ENCODE measurements at places on chromosomes 4 and X.

DNA sequence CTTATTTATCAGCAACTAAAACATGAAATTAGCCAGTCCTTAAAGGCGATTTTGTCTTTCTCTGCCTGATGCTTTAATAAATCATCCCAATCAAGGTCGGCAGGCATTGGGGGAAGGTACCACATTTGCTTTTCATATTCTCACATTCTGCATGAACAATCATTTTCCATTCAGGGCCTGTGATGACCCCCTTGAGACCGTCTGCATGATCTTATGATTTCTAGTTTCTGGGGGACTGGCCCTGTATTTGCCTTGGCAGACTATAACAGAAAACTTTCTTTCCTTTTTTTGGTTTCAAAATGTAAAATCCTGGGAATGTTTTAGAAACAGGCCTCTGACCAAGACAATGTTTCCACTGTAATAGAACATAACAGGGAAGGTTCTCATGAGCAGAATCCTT lies 296.8 kb downstream of the IDS start:
- DNase-seq = no peak

DNA sequence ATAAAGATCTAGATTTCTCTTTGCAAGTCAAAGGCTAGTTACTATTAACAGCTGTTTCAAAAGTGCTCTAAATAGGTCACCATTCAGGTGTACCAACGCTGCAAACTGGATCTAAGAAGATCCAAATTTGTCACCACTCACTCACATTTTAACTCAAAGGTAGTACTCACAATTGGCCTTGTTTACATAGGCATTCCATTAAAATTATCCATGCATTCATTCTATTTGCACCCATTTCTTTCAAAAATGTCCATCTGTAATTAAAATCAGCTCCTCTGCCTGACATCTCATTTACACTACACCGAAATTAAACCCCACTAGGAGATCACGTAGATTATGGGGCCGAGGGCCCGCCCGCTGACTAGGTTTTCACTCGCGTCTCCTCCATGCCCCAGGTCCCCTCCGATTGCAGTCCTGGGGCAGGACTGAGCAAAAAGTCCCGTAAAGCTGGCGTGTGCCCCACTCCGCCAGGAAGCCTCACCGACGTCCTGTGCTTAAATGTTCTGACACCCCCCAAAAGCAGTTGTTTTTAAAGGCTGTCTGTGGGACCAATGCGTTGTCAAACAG lies 1.3 kb upstream of the ING2 start:
- DNase-seq = no peak

GRCh38 chr4:156992943-156993342 lies 21.3 kb upstream of the PDGFC start:
- no peak for DNase-seq

DNA sequence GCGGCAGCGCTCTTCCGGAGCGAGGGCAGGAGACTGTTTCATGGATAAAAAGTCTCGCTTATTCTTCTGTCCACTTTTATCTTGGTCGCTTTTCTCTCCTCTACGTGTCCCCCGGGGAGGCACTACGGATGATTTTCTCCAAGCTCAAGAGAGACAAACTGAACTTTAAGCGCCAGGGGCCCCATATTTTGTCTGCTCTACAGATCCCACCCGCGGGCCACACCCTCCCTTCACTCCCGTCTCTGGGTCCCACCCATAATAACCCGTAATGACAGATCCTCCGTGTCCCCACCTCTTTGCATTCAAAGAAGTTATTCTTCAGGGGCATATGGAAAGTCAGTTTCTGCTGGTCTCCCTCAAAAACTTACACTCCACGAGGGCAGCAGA lies at the start of gene CORIN:
CORIN (minus strand) TSS at position 160 of the 387 bp plus-strand sequence; CDS start at position 42, 118 bp downstream.
- no peak for DNase-seq

DNA sequence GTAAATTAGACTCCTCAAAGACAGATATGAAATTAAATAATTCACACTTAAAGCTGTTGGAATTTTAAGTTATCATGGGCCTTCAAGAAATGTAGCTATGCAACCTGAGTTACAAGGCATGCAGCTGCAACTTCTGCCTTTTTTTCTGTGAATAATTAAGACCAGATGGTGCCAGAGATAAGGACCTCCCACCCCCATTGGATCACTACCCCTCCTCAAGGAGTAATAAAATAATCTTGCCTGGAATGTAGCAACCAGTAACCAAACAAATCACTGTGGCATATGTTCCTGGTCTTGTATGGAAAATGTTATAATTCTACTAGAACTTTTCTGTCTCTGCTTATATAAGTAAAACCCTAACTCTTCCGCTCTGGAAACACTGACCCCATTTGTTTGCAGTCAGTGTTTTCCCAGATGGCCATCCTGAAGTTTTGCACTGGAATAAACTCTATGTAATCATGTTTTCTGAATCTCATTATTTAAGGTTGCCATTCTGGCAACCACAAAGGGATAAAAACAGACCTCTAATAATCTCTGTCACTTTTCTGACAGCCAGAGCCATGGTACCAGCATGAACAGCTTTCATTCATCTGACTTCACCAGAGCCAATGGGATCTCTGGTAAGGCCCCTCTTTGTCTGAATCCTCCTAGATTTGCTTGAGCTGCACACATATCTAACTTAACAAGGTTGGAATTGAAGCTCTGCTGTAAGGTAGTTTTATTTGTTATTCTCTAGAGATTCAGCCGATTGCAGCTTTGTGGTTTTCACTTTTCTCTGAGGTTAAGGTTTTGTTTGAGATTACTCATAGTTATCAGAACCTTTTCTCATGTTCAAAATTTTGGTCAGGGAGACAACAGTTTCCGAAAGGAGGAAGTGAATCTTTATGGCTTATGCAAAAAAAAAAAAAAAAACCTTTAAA lies 274.6 kb downstream of the NAF1 start:
- no peak for DNase-seq

DNA sequence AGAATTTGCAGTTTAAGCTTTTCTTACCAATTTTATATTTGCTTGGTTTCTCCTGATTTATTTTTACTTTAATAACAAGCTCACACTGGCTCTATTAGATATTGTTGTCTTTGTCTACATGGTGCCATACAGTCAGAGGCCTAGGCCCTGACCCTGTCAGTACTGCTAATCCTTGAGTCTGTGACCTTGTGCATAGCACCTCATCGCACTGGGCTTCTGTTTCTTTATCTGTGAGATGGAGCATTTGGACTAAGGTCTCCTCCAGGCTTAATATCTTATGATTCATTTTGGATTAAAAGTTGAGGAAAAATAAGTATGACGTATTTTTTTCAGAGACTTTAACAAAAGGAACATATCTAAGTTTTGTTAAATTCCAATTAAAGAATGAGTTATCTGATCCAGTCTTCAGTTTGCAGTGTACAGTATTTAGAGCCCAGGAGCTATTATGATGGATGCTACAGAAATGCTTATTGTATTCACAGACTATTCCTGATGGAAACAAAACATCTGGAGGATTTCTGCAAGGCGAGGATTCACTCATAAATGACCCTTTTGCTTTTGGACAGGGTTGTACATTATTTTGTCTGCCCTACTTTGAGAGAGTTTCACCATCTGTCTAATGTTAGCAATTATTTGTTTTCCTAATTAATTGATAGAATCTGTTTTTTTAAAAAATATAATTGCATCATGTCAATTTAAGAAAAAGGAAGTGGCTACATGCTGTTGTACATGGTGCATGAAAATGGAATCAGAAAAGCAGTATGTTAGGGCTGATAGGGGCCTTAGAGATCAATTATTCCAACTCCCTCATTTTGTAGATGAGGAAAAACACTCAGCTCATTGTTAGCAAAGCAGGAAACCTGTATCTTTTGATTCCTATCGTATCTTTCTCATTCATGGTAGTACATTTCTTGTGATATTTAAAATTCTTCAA lies 203.6 kb downstream of the BANK1 start:
- DNase-seq = no peak

DNA sequence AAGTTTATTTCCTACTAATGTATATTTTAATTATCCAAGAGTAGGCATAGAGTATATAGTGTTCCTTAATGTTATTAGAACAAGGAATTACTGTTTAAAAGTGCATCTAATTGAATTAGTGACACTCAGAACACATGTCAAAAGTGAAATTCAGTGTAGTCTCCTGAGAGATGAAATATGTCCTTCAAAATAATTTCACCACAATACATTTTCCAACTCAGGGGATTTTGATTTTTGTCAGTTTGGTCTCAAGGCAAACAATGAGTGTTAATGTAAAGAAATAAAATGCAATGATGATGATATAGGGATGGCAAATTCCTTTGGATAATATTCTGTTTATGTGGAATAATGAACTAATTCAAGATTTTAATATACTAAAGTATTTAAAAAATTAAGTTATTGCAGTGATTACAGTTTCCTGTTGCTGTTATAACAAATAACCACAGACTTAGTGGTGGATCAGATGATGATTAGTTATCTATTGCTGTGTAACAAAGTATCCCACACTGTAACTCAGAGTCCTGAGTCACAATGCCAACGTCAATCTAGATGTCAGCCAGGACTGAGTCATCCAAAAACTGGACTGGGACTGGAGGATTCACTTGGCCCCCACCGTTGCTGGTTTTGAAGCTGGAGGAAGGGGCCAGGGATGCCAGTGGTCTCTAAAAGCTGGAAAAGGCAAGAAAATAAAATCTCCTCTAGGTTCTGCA lies 148.0 kb upstream of the SLC7A11 start:
- no peak for DNase-seq

GRCh38 chrX:53437206-53437605 lies 3.0 kb upstream of the HSD17B10 start:
- no peak for DNase-seq

- no peak for DNase-seq
Observed at GRCh38 chrX:13693341-13693961, 4.5 kb downstream of the RAB9A start.

- no peak for DNase-seq
Observed at GRCh38 chr4:7683126-7683703, 248.5 kb upstream of the PSAPL1 start.

- DNase-seq = no peak
Observed at GRCh38 chr4:174133551-174133950, 149.9 kb downstream of the FBXO8 start.

GRCh38 chrX:131216828-131217227 lies 72.3 kb downstream of the IGSF1 start:
- DNase-seq = no peak

DNA sequence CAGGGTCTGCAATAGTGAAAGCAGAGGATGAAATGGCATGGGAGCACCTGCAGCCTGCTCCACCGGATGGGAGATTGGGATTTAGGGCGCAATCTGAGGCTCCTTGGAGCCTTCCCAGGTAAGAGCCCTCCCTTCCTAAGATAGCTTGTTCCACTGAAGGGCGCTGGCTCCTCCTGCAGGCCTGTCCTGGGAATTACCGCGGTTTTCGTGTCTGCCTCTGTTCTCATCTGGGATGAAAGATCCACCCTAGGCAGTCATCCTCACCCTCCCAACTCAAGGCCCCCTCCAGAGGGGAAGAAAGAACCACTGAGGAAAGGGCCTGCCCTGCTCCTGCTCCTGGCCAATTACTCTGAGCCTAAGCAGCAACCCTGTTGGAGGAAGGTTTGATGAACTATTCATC lies 547.5 kb downstream of the SMARCA1 start:
- DNase-seq = peak; percentile 29

- no peak for DNase-seq
Observed at GRCh38 chr4:160318567-160319220, 1215.8 kb downstream of the RAPGEF2 start.

- peak; percentile 51 for DNase-seq
Observed at GRCh38 chrX:65528705-65529340, 5.8 kb downstream of the LAS1L start.

GRCh38 chrX:39196192-39197102 lies 395.2 kb downstream of the MID1IP1 start:
- no peak for DNase-seq

GRCh38 chr4:76380561-76380960 lies 40.4 kb downstream of the CCDC158 start:
- DNase-seq = no peak

GRCh38 chr4:87011340-87012034 lies 76.7 kb downstream of the AFF1 start:
- no peak for DNase-seq

DNA sequence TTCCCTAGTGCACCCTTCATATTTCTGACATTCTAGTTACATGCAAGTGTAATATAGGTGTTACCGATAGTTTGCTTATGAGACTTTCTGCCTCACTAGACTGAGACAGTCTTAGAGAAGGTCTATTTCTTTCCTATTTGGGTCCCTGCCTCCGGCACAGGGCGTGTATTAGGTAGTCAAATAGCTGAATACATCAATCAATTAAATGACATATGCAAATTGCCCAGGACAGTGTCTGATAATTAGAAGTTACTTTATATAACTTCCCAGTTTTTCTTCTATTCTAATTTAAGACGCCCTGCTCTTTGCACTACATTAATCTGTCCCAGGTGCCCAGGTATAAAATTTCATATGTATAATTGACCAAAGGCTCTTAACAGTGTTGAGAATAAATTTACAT lies 264.2 kb downstream of the RAB28 start:
- no peak for DNase-seq

GRCh38 chr4:11299016-11299415 lies 129.7 kb downstream of the HS3ST1 start:
- no peak for DNase-seq

- DNase-seq = no peak
Observed at GRCh38 chr4:71602289-71602900, 181.5 kb downstream of the GC start.

DNA sequence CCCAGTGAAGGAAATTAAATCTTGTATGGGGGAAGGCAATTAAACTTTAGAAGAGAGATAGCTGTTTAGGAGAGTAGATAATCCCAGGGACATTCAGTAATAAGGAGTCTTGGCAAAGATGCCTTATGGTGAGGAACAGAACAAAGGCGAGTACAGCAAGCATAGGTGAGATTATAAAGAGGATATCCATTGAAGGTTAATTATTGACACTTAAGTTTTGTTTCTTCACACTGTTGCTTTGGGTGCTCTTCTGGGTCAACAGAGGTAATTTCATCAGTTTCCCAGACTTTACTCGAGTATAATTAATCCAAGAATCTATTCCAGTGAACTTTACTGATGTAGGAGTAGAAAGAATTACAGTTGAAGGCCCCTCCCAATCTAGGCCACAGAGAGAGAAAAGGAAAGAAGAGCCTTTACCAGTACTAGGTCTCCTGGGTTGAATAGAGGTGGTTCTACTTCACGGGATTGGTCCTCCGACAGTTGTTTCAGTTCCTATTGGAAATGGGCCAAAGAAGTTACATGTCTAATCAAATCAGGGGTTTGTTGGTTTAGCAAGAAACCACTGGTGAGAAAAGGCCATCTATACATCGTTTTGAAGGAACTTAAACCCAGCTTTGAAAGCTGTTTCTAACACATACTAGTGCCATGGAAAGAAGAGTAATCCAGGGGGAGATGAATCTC lies 27.2 kb downstream of the EPGN start:
- no peak for DNase-seq

- DNase-seq = peak; percentile 50
Observed at GRCh38 chr4:6470502-6471306, 1.7 kb downstream of the PPP2R2C start.

DNA sequence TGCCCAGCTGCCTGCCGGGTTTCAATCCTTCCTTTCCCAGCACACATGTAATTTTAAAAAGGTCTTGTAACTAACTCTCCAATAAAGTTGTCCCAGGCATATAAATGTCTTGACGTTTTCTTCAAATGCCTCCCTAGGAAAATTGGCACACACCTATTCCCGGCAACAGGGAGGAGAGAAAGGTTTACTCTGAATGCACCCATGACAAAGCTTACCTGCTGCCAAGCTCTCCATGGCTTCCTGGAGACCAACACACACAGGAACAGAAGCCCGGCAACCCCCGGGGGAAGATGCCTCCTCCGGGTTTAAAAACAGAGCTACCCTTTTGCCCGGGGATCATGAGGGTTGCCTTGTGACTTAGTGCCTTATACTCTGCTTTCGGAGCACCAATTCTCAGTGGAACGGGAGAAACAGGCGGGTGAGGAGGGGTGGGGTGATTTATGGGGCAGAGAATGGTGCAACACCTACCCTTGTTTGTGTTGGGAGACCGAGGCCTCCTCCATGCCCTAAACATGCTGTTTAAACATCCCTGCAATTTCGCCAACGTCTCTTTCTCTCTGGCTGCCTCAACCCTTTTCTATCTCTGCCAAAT lies 4.8 kb upstream of the GYG2 start:
- DNase-seq = no peak
